ENCODE measurements at places on chromosomes 3 and 15.

DNA sequence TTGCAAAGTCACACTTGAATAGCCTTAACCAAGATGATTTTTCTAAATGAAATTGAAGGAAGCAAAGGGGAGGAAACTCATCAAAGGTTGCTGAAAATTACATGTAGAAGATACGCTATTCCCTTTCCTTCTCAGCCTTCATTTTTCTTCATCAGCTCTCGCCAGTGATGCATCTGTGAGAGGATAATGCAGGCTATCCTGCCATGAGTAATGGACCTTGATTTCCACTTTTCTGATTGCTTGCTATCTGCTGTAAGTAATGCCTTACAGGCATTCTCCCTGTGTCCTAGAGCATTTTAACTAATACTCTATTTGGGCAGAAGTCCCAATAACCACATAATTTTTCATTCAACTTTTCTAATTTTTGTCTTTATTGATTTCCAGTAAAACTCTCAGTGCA, 162.6 kb downstream of the BBX start:
- no peak for DNase-seq

DNA sequence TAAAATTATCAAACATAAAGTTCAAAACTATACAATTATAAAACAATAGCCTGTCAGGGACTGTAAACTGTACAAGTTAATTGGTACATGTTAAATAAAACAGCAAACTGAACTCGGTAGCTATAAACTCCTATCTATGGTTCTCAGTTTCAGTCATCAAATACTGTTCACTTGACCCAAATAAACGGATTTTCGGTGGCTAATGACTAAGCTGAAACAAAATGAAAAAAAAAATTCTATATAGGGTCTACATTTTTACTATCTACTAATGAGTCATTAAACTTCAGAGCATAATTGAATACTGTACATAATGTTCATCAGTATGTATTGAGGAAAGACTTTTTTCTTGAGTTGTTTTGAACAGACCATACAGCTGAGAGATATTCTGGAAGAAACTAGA, 6.6 kb downstream of the PROK2 start:
- no peak for DNase-seq

GRCh38 chr3:173933113-173933512, 535.6 kb downstream of the NLGN1 start:
- DNase-seq: no peak

DNA sequence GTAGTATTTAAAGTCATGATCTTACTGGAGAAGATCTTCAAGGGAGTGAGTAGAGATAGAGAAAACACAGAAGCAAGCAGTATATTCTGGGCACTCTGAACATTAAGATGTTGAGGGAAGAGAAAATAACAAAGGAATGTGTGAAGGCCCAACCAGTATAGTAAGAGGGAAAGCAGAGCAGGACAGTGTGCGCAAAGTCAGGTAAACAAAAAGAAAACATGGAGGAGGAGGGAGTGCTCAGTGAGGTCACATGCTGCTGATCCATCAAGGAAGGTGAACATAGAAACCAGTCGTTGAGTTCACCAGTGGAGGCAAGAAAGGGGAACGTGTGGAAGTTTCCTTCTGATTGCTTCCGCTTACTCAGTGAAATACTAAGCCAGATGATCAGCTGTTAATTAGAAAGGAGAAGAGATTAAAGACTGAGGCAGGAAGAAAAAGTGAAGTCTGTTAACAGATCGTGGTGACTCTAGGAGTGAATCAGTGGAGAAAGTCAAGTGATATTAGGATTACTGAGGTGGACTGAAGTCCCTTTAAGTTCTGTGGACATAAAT, 47.2 kb downstream of the OPA1 start:
- no peak for DNase-seq

- DNase-seq: no peak
Observed at GRCh38 chr15:34318277-34319079, 19.1 kb downstream of the SLC12A6 start.

DNA sequence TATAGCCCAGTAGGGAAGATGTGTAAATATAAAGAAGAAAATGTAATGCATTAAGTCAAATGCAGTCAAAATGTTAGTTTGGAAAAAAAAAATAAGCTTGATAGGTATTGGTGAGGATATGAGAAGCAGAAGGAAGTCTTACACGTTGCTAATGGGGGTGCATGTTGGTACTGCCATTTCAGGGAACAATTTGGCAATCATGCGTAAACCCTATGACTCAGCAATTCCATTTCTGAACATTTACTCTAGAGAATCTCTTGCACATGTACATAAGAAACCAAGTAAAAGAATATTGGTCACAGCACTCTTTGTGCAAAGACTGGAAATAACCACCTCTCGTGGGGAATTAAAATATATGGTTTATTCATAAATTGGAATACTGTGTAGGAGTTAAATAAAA, 35.5 kb upstream of the TIMP4 start:
- peak; percentile 67 for DNase-seq

- DNase-seq: no peak
Observed at GRCh38 chr15:48451736-48452135, 120.5 kb downstream of the DUT start.

- DNase-seq: no peak
Observed at GRCh38 chr3:99049164-99049563, 147.7 kb upstream of the DCBLD2 start.

GRCh38 chr3:126998728-126999127, 15.8 kb downstream of the PLXNA1 start:
- no peak for DNase-seq
